ENCODE measurements at places on chromosomes 5 and 9.
A peak's percentile ranks its signal among the peaks of the same experiment; 100 is the strongest.

GRCh38 chr5:91419571-91420537 lies 36.7 kb upstream of the ARRDC3 start:
- DNase-seq = peak; percentile 45

- no peak for DNase-seq
Measured at GRCh38 chr5:35988529-35988928, 2.7 kb downstream of the UGT3A1 start.

GRCh38 chr5:135578685-135579341 lies at the start of gene CXCL14:
Gene CXCL14 (minus strand): TSS chr5:135578991. CDS start chr5:135578778, 213 bp downstream.
- no peak for DNase-seq

- DNase-seq = peak; percentile 17
Measured at GRCh38 chr9:33921967-33922895, 105.3 kb downstream of the UBE2R2 start.

DNA sequence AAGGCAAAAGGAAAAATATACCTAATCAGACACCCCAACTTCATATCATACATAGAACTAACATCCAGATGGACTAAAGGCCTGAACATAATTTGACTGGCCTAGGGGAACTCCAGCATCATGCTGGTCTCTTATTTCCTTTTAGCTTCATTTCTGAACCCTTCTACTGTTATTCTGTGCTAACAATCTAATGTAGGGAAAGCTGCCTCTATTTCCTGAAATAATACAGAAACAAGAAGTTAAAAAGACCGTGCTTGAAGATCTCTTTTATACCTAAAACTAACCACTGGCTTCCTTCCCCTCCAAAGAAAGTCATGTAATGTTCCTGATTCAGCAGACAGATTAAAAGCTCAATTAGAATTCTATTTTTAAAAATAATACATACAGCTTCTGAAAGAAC lies 36.7 kb downstream of the LPAR1 start:
- DNase-seq = no peak

DNA sequence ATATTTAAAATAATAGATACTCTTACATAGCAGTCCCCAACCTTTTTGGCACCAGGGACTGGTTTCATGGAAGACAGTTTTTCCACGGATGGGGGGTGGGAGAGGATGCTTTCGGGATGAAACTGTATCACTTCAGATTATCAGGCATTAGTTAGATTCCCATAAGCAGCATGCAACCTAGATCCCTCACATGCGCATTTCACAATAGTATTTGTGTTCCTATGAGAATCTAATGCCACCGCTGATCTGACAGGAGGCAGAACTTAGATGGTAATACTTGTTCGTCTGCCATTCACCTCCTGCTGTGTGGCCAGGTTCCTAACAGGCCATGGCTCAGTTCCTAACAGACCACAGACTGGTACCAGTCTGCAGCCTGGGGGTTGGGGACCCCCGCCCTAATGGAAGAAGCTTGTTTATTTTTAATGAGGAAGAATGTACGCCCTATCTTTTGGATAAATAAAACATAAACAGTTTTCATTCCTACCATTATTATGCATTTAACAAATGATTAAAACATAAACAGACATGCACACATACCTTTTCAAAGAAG lies 187.7 kb downstream of the ZSWIM6 start:
- DNase-seq = no peak

DNA sequence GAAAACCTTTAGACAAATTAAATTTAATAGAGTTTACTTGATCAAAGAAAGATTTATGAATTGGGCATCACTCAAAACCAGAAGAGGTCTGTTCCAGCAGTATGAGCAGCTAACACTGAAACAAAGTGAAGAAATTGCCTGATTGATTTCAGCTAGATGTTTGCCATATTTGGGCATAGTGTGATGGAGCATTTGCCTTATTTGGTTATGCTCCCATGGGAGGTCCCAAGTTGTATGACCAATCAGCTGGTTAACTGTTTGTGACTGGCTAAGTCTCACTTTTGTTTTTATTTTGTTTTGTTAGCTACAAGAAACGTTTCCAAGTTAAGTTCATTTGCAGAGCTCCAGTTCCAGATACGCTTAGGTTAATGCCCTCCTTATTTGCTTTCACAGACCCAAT lies 53.3 kb upstream of the LMNB1 start:
- no peak for DNase-seq
